ENCODE measurements at places on chromosomes 13 and 19. TPM values are rescaled to one million over a fixed set of nuclear protein-coding genes. Genes with fewer than 3 reads are reported as not detected.

CLEC4M gene
- total RNA-seq: not detected

B3GNT3 gene
- total RNA-seq: under 0.01 TPM

CEACAM16 gene
- not detected for total RNA-seq

GTF3A gene
- 155 TPM for total RNA-seq

DCUN1D2 gene
- 6.5 TPM for total RNA-seq

GNG7 gene
- 2.9 TPM for total RNA-seq

ZNF626 gene
- total RNA-seq: 12.6 TPM

UBE2L5 gene
- total RNA-seq: not detected

SCGB2B2 gene
- total RNA-seq: not detected

KLK15 gene
- not detected for total RNA-seq

ZSCAN4 gene
- total RNA-seq: not detected

GAS6 gene
- total RNA-seq: 38.2 TPM

ZNF536 gene
- total RNA-seq: 2.5 TPM

RFXANK gene
- total RNA-seq: 81.9 TPM

RGL3 gene
- 1.1 TPM for total RNA-seq

ZFP82 gene
- 6.7 TPM for total RNA-seq

NOVA2 gene
- total RNA-seq: not detected

All from melanocyte of skin (primary cell).